ENCODE measurements at places on chromosomes 12 and 14.

GRCh38 chr12:118436002-118436730 lies 59.8 kb downstream of the SUDS3 start:
- peak; percentile 25 for DNase-seq

DNA sequence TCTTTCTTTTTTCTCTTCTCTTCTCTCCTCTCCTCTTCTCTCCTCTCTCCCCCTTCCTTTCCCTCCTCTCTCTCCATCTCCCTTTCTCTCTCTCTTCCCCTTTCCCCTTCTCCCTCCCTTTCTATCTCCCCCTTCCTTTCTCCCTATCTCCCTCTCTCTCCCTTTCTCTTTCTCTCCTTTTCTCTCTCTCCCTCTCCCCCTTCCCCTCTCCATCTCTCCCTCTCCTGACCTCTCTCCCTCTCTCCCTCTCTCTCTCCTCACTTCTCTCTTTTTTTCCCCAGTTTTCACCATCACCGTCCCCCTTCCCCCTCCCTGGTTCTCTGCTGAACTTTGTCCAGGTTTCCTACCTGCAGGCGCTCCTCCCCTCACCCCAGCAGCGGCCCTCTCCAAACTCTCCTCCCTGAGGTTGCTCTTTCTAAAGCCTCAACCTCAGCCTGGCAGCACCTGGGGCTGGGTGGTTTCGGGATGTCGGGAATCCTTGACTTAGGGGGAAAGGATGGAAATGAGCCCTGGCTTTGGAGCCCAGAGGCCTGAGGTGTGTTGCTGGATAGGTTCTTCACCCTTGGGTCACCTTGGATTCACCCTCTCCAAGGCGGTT lies 14.7 kb upstream of the TBX3 start:
- DNase-seq: no peak

- no peak for DNase-seq
Measured at GRCh38 chr12:5432011-5432400, at the start of gene NTF3. Gene NTF3, plus strand, starts transcription at chr12:5432108. Its CDS starts 217 bp downstream, at chr12:5432325.

GRCh38 chr14:26621364-26621763 lies 23.5 kb upstream of the NOVA1 start:
- DNase-seq: no peak

GRCh38 chr12:113899042-113899560 lies 67.0 kb downstream of the RBM19 start:
- no peak for DNase-seq

GRCh38 chr14:99393059-99393655 lies 87.5 kb downstream of the SETD3 start:
- DNase-seq: peak; percentile 5

DNA sequence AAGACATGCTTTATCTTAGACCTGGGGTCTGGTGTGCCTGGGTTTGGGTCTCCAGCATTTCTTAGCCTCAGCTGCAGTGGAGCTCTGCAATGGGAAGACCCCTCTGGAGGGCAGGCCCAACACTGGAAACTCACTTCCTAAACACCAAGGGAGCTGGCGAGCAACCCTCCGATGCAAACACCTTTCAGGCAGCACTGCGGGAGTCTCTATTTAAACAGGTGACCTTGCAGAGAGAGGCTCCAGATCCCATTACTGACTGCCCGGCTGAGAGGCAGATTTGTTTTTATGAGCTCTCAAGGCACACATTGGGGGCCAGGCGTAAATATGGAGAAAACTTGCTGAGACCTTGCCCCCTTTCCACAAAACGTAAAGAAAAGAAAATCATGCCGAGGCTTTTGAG lies 195.5 kb downstream of the PAX9 start:
- DNase-seq: no peak
